Stimulated activated CD4-positive, alpha-beta T cell treated with anti-CD3 and anti-CD28 coated beads, Interleukin-2, amount 100 ng/mL, for 48 hours (primary cell): ENCODE measurements at places on chromosomes 5 and 9.

GRCh38 chr5:164341056-164341619, 835.7 kb downstream of the MAT2B start:
- DNase-seq, result no peak

DNA sequence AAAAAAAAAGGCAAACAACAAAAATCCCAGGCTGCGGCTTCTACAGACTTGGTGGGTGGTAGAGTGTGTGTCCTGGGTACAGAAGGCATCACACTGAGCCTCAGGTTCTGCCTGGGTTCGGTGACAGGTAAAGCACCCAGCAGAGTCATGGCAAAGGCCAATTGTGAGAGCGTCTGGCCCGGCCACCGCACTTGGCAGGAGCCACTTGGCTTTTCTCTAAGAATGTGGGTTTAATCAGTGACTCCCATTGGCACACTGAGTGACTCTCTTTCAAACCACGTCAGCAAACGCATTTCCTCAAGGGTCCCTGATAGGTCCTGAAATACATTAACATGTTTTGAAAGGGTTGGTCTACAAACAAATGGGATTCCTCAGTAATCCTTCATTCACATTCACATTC, 17.0 kb downstream of the COL23A1 start:
- DNase-seq, result no peak

DNA sequence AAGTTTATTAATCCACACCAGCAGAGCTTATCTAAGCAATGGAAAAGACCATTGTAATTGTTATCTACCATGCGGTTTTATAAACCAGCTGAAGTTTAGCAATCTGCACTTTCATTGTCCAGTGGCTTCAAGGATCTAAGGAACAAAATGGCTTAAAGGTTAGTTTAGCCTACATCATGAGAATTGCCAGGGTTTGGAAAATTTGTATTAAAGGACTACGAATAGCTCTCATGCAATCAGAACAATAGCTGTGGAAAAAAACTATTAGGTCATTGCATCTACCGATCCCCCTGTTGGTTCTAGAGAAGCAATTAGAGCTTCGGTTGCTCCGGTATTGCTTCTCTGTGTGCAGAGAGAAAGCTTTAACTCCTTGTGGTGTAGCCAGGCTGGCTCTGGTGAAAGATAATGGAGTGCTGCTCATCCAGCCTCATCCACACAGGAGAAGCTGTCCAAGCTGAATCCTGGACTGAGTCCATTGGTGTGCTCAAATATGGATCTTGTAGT, 86.3 kb upstream of the SLC12A2 start:
- no peak for DNase-seq

GRCh38 chr9:95165004-95165403, 152.5 kb downstream of the FANCC start:
- no peak for DNase-seq

DNA sequence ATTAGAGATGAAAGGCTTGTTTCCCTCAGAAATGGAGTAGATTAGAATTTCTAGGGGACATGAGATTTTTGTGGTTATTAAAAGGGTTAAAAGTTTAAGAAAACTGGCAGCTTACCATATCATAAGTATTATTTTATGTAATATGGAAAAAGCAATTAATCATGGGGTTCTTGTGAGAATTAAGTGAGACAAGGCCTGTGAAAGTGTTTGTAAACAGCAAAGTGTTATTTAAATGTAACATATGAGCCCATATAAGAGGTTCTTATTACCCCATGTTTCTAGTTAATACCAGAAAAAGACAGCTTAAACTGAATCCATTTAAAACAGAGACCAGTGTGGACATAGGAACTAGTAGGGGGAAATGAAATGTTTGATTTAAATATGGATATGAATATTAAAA, 241.1 kb upstream of the PIK3R1 start:
- no peak for DNase-seq

DNA sequence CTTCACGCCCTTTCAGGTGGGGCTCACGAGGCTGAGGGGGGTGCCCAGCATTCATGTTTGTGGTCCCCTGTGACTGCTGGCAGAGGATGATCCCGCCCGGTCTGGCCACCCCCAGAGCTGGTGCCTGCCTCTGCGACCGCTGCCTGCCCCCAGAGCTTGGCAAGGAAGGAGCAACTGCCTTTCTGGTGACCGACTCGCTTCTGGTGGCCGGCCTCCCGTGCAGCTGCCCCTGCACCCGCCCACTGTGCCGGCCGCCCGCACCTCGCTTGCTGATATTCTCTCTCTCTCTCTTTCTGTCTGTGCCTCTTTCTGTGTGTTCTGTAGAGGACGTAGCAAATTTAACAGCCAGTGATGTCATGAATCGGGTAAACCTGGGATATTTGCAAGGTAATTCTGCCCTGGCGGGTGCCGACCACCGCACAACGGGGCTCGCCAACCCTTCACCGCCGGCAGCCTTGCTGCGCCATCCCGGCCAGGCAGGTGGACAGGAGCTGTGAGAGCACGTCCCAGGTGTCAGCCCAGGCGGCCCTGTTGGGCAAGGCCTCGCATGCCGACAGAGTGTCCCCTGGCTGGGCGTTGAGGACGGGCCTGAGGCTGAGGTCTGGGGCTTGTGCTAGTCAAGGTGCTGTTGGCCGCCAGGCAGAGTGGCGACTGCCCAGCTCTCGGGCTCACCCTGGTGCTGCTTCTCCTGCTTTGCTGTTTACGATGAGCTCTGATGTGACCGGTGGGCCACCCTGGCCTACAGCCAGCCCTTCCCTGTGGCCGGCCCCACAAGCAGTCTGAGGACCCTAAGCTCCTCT, 86.0 kb downstream of the KCNT1 start:
- DNase-seq, result no peak

- no peak for DNase-seq
Observed at GRCh38 chr9:36037549-36038122, 923 bp downstream of the RECK start.

DNA sequence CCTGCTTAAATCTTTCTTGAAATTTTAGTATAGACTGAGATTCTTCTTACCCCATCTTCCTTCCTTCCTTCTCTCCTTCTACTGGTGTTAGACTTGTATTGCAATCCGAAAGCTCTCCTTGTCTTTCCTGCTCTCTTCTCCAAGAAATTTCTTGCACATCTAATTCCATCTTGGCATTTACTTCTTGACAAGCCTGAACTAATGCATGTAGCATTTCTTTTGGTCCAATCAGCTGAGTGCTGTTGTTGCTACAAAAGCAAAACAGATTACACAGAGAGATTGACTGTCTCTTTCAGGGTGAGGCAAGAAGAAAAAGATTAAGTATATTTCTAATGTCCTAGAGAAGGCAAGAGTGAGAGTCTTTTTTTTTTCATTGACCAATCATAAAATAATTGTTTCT, 51.6 kb upstream of the MAP1B start:
- DNase-seq, result no peak

- DNase-seq, result no peak
Observed at GRCh38 chr5:6359555-6360322, 18.6 kb downstream of the MED10 start.

DNA sequence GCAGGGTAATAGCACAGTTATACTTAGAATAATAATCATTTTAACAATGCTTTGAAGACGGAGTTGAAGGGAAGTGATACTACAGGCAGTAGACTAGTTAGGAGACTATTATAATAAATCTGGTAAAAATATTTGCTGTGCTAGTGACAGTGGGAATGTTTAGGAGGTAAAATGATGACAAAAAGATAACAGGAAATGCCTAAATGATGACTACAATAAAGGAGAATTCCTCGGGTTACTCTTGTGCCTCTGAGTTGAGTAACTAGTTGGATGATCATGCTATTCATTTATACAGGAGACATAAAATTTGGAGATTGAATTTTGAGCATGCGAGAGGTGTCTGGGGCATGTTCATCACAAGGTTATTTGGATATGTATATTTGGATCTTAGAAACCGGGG, 32.2 kb upstream of the PAM start:
- no peak for DNase-seq

GRCh38 chr5:158463188-158463587, 604.2 kb upstream of the CLINT1 start:
- no peak for DNase-seq

DNA sequence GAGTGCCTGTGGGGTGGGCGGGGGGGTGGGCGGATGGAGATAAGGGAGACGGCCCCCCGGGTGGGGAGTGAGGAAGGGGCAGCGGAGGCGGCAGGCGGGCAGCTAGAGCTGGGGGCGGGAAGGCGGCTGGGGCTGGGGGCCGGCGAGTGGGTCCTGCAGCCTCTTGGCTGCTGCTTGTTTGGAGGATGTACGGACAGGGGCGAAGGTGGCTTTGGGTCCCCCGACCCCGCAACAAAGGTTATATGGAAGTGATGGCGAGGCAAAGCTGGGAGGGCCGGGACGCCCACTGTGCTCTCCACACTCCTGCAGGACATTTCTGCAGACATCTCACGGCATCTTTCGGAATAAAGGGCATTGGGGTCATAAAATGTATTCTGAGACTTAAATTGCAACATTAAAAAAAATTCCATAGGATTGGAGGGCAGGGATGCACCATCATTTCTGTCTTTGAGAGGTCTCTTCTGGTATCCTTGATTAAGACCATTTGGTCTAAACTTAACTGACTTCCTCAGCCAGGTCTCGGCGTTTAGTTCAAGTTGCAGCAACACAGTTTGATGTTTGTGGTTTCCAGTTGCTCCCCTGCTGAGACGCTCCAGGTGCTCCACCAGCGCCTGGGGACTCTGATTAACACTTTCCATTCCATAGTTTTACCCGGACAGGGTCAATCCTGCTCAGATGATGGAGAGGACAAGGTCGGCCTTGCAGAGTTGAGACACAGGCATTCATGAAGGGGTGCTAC, 101.6 kb upstream of the SSBP2 start:
- peak; percentile 11 for DNase-seq

DNA sequence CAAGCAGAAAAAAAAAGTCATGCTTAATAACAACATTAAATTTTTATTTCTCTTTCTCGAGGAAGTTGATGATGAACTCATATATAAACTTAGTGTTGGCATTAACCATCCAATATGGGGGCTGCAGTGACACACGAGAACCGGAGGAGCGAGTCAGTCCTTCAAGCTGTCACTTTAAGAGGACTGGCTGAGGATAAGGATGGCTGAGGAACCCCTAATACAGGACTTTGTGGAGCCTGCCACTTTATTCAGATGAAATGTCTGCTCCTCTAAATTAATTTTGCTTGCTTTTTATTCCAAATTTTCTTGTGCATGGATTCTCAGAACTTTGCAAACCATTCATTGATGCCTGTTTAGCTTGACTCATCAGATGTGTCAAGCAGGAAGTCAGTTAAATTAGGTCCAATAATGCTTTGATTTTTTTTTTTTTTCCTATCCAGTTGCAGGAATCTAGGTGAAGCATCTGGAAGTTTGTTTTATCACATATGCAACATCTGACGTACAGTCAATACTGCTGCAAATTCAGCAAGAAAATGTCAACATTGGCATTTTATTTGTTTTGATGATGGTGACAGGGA, 144.2 kb upstream of the COL5A1 start:
- no peak for DNase-seq

DNA sequence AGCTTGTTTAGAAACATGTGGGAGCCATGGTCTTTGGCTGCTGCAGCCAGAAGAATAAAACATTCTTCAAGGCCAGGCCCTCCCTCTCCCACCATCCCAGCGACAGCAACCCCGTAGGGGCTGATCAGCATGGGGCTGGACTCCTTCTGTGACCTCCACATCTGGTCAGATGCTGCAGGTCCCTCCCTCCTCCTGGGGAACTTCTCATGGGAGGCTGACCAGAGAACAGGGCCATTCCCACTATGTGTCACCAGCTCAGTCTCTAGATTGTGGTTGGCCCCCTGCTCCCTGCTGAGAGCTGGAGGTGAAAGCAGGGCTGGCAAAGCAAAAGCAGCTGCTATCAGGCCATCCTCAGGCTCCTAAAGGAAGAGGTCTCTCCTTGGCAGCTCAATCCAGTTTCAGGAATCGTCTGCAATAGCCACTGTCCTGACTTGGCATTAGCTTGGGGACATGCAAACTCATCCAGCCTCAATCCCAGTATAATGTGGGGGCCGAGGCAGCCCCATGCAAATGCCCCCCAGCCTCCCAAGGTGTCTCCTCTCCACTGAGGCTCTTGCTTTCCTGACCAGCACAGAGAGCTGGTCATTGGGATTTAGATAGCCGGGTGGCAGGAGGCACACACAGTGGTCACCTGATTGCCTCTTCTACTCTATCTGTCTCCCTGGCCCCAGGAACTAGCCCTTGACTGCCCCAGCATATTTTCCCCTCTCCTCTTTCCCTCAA, 81.5 kb downstream of the NRG2 start:
- no peak for DNase-seq

GRCh38 chr9:107409581-107410389, 79.8 kb downstream of the KLF4 start:
- DNase-seq, result no peak

- DNase-seq, result peak; percentile 39
Observed at GRCh38 chr5:154221371-154221896, 30.9 kb downstream of the GALNT10 start.

DNA sequence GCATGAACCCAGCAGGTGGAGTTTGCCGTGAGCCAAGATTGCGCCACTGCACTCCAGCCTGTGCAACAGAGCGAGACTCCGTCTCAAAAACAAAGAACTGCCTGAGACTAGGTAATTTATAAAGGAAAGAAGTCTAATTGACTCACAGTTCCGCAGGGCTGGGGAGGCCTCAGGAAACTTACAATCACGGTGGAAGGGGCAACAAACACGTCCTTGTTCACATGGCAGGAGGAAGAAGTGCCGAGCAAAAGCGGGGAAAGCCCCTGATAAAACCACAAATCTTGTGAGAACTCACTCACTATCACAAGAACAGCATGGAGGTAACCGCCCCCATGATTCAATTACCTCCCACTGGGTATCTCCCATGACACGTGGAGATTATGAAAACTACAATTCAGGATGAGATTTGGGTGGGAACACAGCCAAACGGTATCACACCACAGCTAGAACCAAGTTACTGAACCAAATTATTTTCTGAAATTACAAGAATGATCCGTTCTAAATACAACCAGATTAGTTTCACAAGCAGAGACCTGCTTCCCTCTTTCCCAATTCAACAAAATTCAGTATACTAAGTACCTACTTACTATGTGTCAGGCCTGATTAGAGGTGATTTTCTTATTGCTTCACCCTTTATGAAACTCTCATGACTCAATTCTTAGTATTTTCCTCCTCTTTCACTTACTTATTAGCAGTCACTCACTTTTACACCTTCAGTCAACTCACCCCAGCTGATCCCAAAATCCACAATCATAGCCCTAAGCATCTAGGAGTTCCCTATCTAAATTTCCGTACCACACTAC, 8.4 kb downstream of the UBTD2 start:
- peak; percentile 41 for DNase-seq

- peak; percentile 63 for DNase-seq
Observed at GRCh38 chr5:71782771-71783770, 64.0 kb downstream of the CARTPT start.
